Stimulated activated naive CD4-positive, alpha-beta T cell treated with Interleukin-2 at 50 U/mL for 16 hours (primary cell): ENCODE measurements at places on chromosomes 3 and 15.

GRCh38 chr3:133042778-133043177 lies 4.6 kb downstream of the TMEM108 start:
- DNase-seq = no peak

DNA sequence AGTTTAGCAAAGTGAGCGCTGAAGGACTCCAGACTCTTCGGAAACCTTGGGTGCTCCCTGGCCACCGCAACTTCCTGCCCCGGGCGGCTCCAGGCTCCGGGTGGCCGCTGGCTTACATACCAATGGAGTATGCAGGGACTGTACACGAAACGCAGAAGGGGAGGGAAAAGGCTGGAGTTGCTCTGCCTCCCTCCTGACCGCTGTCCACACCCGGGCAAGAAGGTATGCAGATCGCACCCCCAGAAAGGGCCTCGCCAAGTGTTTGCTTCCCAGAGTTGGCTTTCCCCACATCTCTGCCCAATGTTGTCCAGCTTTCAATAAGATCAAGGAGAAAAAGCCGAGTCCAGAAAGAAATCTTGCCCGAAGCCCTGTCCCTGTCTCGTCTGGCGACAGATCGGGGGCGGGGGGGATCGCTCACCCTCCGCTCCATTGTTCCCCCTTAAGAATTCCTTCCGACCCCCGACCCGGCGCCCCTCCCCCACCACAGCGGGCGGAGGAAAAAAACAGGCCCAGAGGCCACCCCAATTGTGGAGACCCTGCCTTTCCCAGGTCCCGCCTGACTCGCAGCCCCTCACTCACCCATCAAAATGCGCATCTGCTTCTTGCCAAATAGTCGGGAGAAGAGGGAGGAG lies 533 bp downstream of the ARF4 start:
- DNase-seq = peak; percentile 59

- DNase-seq = no peak
Measured at GRCh38 chr3:177931346-177931745, 604.9 kb upstream of the KCNMB2 start.

DNA sequence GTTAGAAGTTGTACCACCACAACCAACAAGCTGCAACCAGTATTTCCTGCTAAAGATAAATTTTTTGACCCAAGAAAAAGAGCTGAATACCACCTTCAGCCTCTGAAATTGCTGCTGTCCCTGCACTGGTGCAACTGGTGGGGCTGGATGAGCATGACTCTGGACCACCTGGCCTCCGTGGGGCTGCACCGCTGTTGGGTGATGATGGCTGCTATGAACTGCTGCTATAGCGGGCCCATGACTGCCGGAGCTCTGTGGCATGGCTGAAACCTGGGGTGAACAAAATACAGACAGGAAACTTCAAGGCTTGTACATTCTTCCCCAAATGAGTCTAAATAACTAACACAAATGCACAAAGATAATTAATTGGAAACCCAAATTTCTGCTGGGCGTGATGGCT lies 28.9 kb downstream of the SIN3A start:
- no peak for DNase-seq

DNA sequence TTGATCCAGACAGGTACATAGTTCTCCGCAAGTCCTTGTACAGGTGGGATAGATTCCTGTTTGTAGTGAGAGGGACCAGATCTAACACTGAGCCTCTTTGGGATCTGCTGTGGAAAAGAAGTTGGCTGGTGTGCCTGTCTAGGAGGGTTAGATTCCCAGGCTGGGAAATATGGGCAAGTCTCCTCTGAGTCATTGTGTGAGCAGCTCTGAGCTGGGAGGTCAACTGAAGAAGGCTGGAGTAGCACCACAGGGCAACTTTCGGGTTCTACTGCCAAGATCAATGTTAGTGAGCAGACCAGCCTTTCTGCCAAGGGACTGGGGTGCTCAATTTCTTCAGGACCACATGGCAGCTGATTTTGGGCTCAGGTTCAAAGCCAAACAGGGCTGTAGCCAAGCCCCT lies 33.4 kb downstream of the CLDN1 start:
- DNase-seq = no peak

DNA sequence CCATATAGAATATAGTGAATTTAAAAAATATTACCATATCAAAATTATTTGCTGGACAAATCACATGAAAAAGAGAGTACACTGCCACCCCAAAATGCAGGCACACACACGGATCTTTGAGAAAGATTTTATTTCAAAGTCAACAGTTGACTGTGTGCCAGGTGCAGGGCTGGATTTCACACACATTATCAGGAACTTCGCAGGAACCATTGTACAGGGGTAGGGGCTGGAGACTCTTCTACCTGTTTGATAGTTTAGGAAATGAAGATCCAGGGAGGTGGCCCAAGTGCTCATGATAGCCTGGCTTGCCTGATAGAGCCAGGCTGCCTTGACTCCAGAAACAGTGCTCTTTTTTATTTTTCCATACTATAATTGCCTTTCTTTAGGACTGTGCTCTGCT lies 54.2 kb downstream of the IL1RAP start:
- no peak for DNase-seq

DNA sequence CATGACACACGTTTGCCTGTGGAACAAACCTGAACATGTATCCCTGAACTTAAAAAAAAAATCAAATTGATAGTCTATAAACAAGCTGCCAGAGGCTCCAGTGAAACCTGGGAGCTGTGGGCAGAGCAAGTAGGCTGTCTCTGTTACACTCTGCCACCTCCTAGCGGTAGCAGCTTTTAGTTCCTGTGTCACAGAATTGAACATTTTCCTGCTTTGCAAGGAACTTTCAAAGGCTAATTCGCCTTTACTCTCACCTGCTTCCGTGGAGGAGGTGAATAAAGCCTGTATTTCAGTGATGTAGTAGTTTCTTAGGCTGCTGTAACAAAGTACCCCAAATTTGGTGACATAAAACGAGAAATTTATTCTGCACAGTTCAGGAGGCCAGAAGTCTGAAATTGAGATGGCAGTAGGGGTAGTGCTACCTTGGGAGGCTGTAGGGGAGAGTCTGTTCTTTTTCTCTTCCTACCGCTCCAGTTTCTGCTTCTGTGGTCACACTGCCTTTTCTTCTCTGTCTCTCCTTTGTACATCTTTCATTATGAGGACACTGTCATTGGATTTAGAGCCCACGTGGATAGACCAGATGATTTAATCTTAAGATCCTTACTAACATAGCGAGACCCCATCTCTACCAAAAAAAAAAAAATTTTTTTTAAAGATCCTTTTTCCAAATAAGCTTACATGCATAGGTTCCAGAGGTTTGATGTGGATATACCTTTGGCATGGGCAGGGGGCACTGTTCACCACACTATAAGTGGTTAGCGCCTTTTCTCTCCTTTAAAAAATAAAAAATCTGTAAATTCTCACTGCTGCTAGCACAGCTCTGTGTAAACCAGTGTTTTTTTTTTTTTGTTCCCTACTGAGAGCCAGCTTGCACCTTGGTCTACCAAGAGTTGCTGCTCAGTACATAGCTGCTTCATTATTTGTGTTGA lies 25.3 kb downstream of the FBXO22 start:
- no peak for DNase-seq

DNA sequence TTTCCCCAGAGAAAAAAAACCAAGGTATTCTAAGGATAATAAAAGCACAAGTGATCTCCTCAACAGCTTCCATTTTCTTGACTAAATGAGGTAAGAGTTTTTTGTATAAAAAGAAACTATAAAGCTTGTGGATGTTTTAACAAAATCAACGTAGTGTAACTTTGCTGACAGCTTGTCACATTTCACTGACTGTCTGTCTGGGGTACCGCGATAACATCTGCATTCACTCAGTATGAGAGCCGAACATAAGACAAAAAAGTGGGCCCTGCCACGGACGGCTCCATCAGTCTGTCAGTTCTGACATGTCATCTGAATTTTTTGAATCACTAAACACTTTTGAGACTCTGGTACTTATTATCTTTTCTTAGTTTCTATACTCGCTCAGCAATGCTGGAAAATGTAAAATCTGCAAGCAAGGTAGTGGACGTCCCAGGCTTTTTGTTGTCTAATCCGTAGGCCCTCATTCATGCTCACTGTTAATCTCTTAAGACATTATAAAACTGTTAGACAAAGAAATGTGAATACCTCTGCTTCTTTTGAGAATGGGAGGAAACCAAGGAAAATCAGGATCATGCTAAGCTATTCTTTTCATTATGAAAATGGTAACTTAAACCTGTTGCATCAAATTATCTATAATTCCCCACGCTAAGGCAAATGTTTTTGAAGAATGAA lies 307.1 kb downstream of the MECOM start:
- DNase-seq = no peak

DNA sequence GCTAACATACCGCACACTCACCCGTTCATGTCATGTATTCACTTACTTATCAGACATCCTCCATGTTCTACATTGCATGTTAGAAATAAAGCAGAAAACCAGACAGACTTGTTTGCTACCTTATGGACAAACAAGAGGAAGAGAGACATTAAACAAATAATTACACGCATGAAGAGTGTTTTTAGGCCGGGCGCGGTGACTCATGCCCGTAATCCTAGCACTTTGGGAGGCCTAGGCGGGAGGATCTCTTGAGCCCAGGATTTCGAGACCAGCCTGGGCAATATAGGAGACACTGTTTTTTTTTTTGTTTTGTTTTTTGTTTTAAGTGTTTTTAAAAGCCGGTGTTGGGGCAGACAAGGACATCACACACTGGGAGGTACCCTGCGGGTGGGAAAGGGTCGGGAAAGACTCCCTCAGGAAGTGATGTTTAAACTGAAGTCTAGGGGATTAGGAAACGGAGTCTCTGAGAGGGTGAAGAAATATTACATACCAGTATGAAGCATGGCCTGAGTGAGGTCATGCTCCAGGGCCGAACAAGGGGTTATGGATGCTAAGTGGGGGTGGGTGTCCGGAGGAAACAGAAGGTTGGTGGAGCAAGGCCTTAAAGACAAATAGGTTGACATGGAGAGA lies 2.1 kb upstream of the USP3 start:
- DNase-seq = no peak

DNA sequence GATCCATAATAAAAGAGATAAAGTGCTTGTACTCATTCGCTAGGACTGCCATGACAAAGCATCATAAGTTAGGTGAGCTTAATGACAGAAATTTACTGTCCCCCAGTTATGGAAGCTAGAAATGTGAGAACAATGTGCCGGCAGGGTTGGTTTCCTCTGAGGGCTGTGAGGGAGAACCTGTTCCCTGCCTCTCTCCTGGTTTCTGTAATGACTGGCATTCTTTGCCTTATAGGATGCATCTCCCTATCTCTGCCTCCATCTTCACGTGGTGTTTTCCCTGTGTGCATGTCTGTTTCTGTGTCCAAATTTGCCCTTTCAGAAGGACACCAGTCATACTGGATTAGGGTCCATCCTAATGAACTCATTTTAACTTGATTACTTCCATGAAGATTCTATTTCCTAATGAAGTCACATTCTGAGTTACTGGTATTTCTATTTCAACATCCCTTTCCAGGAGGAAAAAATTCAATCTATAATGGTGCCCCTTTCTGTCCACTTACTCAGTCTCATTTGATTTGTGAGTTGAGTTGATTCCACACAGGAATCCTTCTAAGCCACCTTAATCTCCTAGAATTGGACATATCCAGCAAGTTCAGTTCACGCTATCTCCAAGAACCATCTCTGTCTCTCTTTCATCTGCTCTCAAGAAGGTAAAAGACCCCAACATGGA lies 71.2 kb upstream of the LIPC start:
- DNase-seq = no peak

DNA sequence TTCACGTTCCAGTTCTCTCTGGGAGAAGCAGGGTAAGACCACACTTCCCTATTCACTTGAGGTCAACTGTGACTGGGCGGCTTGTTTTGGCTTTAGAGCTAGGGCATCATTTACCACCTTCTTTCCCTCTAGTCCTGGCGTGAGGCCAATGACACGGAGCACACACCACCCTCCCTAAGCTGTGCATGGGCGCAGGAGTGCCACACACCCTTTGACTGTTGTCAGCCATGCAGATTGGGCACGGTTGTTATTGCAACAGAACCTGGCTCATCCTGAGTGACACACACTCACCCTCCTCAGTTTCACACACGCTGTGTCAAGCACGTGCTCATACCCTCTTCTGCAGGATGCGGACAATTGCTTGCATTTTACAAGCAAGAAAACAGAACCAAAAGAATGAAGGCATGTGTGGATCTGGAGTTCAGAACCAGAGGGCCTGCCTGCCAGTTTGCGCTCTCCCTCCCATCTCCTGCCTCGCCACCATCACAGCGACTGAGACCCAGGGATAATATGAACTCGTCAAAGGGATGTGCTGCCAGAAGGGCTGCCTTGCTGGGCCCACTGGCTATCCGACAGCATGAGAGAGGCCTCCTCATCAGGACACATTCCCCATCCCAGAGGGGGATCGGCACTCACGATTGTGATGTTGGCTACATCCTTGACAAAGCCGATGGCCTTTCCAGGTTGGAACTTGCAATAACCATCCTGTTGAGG lies 17.6 kb downstream of the CTSH start:
- no peak for DNase-seq

- no peak for DNase-seq
Measured at GRCh38 chr3:55416331-55416821, 70.7 kb downstream of the WNT5A start.

DNA sequence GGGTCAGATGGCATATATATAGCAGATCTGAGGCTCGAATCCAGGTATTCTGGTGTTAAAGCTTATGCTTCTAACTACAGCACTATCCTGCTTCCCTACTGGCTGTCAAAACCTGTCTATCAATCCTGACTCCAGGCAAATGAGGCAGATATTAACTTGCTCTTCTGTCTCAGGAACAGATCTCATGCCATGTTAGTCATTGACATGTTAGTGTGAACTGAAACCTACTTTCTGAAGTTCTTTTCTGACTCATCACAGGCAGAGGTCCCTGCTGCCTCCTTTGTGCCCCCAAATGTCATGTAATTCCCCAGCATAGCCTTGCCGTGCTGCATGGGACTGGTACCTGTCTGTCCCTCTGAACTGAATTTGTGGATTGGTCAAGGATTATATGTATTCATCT lies 125.0 kb upstream of the SMAD3 start:
- no peak for DNase-seq

- DNase-seq = no peak
Measured at GRCh38 chr3:102827386-102827785, 392.6 kb downstream of the ZPLD1 start.

GRCh38 chr3:46300461-46300789 lies 53.5 kb upstream of the CCR2 start:
- DNase-seq = no peak

- DNase-seq = no peak
Measured at GRCh38 chr3:52792961-52793695, 1.5 kb upstream of the ITIH3 start.

DNA sequence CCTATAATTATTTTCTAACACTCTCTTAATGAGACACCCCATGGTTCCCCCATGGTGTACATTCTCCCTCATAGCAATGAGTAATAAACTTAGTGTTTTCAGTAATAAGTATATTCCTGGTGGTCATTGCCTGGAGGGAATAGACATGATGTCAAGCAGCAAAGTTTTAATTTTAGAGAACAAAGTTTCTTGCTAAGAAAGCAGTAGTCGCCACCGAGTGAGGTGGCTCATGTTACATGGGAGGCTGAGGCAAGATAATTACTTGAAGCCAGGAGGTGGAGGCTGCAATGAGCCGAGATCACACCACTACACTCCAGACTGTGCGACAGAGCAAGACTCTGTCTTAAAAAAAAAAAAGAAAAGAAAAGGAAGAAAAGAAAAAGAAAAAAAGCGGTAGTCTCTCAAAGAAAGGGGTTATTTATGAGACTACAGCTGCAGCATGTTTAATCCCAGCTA lies 2.4 kb upstream of the ELP6 start:
- no peak for DNase-seq
